ENCODE measurements at places on chromosomes 6 and 20. TPM values are rescaled to one million over a fixed set of nuclear protein-coding genes. Genes with fewer than 3 reads are reported as not detected.
A peak's percentile ranks its signal among the peaks of the same experiment; 100 is the strongest.

ANGPT4 gene
- not detected for total RNA-seq

HLA-DMA gene
- 16.5 TPM for total RNA-seq

GABBR1 gene
- total RNA-seq, result 79.9 TPM

SLC17A1 gene
- total RNA-seq, result not detected

MYLK2 gene
- not detected for total RNA-seq

LINC00237 gene
- not detected for total RNA-seq

SLPI gene
- not detected for total RNA-seq

RARS2 gene
- total RNA-seq, result 22.4 TPM

ADGB gene
- not detected for total RNA-seq

DNA sequence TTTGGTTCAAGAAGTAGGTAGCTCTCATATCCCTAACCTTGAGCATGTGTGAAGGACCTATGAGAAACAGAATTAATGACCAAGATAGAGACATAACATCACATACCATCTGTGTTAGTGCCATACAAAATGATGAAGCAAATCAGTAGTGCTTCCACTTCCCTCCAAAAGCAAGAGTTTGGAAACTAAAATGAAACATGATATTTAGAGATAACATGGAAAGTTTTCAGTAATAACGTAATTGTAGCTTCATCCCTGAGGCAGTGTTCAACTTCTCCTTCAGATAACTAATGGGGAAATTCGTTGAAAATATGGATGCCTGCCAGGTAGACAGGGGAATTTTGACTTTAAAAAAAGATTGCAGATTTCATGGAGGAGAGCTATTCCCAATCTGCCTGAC is 248.4 kb upstream of the IRAK1BP1 start:
- DNase-seq, result no peak

GRCh38 chr6:45795678-45796077 is 220.0 kb downstream of the CLIC5 start:
- no peak for DNase-seq

DNA sequence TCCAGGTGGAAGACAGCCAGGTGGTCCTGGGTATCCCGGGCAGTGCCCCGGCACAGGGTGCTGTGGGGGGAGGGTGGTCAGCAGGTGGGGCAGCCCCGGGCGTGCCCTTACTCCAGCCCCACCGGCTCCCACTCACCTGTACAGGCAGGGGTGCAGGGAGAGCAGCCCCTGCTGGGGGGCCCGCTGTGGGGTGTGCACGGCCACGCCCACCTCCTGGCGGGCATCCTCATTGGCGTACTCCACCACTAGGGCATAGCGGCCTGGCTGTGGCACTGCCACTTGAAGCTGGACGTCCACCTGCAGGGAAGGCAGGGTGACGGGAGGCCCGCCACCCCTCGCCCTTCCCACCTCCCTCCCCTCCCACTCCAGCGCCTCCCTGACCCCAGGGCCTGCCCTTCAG is 29.6 kb downstream of the ADRM1 start:
- DNase-seq, result no peak

- DNase-seq, result no peak
These were observed 15.3 kb upstream of the SMLR1 start for GRCh38 chr6:130811932-130812331.

GRCh38 chr6:4320860-4321259 is 185.5 kb upstream of the ECI2 start:
- no peak for DNase-seq

- DNase-seq, result no peak
These were observed 126.8 kb downstream of the FOXC1 start for GRCh38 chr6:1736346-1737105.

- no peak for DNase-seq
These were observed 35.3 kb downstream of the TGM3 start for GRCh38 chr20:2331106-2331505.

GRCh38 chr20:21436205-21436604 is 38.9 kb upstream of the NKX2-4 start:
- DNase-seq, result no peak

DNA sequence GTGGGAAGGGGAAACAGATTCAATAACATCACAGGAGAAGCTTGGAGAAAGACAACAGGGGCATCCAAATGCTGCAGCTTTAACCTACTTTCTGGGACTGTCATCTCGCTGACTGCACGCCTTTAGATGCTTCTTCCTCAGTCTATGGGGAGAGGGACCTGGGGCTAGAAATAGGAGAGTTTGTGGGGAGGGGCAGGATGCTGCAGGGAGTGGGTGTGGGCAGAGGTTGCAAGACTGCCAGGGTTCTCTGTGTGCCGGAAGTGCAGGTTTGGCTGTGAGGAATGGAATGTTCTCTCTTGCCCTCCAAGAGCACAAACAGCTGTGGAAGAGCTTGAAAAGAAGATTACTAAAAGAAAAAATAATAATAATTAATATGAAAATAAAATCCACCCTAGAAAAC is 93.2 kb downstream of the FOXO3 start:
- DNase-seq, result peak; percentile 23

- no peak for DNase-seq
These were observed 30.4 kb downstream of the IGF2R start for GRCh38 chr6:159999240-159999671.

GRCh38 chr6:150761771-150762170 is 103.7 kb upstream of the MTHFD1L start:
- DNase-seq, result no peak

Data from CD4-positive, alpha-beta T cell (primary cell).